ENCODE measurements at places on chromosomes 6 and 20. TPM values are rescaled to one million over a fixed set of nuclear protein-coding genes. Genes with fewer than 3 reads are reported as not detected.

DNA sequence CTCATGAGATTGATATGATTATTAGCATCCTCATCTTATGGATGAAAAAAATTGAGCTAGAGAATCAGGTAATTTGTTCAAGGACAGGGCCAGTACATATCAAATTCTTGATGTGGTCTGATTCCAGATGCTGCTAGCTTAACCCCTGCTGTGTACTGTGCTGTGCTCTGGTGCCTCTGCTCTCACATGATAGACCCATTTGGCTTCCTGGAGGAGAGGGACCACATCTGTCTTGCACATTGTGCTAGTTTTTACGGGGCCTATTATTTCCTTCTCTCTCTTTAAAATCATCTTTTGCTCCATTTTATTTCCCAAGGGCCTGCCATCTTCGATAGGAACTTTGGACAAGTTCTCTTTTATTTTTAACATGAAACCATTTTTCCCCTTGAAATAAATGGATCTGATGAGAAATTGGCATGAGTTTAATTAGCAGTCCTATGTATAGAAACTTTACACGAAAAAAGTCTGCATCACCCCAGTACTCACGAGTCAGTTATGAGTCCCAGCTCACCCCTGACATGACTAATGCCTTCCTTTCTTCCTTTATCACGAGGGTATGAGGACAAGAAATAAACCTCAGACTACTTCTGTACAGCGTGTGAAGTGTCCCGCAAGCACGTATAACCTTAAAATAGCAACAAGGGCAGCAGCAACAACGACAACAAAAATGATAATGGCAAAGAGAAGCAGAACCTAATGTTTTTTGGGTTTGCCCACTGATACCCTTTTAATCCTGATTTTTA is 26.5 kb downstream of the CD109 start:
- no peak for DNase-seq

- DNase-seq, result no peak
Observed at GRCh38 chr6:93821953-93822352, 402.6 kb upstream of the EPHA7 start.

DNA sequence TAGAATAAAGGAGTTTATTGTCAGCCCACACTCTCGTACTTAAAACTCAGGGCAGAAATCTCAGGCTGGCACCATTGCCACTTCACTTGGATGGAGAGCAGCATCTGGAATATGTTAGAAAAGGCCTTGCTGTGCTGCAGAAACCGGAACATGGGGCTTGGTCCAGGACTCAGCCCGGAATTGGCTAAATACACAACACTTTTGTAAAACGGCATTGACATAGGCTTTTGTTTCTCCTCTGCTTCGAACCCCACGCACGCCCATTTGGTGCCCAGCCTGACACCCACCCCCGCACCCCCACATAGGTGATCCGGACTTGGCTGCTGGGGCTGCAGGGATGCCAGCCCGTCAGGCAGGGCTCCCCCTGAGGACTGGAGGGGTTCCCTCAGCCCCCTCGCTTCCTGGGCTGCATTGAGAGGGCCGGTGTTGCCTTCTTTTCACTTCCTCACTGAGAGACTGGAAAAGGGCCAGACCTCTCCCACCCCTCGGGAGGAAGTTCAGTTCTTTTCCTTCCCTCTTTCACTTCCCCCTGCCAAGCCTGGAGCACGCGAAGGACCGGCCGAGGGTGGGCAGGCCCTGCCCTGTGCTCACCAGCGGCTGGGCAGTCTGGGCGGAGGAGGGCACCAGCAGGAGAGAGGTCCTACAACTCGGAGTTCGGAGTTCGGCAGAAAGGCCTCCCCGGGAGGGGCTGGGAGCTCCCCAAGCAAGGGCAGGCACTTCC is 17.9 kb upstream of the CST3 start:
- no peak for DNase-seq

DNA sequence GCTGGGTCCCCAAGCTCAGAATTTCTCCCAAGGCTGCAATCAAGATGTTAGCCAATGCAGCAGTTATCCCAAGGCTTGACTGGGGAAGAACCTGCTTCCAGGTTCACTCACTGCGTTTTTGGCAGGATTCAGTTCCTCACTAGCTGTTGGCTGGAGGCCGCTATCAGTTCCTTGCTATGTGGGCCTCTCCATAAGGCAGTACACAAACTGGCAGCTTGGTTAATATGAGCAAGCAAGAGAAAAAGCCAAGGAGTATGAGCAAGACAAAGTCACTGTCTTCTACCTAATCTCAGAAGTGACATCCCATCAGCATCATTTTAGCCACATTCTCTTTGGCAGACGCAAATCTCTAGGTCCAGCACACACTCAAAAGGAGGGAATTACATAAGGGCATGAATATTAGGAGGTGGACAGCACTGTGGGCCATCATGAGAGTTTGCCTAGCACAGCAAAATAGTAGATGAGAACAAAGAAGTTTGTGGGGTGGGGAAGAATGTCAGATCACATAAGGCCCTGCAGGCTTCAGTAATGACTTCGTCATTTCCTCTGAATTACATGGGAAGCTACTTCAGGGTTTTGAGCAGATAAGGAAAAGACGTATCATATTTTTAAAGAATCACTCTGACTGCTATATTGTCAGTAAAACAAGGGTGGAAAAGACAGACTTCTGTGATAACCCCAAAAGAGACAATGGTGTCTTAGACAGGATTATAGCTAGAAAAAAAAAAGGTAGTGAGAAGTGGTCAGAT is 25.5 kb downstream of the LMBRD1 start:
- DNase-seq, result no peak

GRCh38 chr6:117684749-117685148 is 9.5 kb downstream of the NUS1 start:
- no peak for DNase-seq

The ANKRD6 gene
- 11.6 TPM for total RNA-seq
